IMR-90 (cell line): ENCODE measurements at places on chromosomes 5 and 9. TPM values are rescaled to one million over a fixed set of nuclear protein-coding genes. Genes with fewer than 3 reads are reported as not detected.

ZNF782 gene
- 3.1 and 4.3 TPM in 2 replicates for total RNA-seq

ERAP2 gene
- 18.3 and 21.3 TPM in 2 replicates for total RNA-seq

C9 gene
- total RNA-seq, result not detected in 2 replicates

SPINK4 gene
- total RNA-seq, result not detected in 2 replicates

EDIL3 gene
- total RNA-seq, result 82.8 and 101 TPM in 2 replicates

PCDHGA2 gene
- 3.3 and 3.4 TPM in 2 replicates for total RNA-seq

AK8 gene
- under 0.01 TPM in 2 replicates for total RNA-seq

INSL6 gene
- total RNA-seq, result not detected in 2 replicates

TXNDC8 gene
- not detected in 2 replicates for total RNA-seq

SMC5 gene
- total RNA-seq, result 12.0 and 25.8 TPM in 2 replicates

FOXD4 gene
- 0.18 TPM in 1 of 2 replicates, not detected in the other for total RNA-seq

NUDT12 gene
- 5.9 and 10.0 TPM in 2 replicates for total RNA-seq

ADGRV1 gene
- under 0.01 TPM in 2 replicates for total RNA-seq

DNA sequence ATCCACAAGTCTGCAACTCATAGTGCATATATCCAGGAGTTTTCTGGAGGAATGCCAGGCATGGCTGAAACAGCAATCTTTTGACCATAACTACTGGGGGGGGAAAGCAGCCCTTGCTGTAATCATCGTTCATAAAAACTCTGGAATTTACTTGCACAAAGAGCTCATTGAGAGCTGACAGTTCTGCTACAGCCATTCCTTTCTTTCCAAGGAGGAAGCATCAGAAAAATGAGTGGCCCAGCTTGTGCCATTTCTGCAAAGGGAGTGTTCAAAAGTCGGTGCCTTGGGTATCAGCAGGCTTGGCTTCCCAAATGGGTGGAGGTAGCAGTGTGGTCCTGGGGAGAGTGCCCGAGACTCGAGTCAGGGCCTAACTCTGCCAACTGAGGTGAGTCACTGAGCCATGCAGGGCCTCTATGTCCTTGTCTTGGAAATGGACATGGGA, 101.5 kb downstream of the GCNT1 start:
- peak; percentile 75 for DNase-seq

DNA sequence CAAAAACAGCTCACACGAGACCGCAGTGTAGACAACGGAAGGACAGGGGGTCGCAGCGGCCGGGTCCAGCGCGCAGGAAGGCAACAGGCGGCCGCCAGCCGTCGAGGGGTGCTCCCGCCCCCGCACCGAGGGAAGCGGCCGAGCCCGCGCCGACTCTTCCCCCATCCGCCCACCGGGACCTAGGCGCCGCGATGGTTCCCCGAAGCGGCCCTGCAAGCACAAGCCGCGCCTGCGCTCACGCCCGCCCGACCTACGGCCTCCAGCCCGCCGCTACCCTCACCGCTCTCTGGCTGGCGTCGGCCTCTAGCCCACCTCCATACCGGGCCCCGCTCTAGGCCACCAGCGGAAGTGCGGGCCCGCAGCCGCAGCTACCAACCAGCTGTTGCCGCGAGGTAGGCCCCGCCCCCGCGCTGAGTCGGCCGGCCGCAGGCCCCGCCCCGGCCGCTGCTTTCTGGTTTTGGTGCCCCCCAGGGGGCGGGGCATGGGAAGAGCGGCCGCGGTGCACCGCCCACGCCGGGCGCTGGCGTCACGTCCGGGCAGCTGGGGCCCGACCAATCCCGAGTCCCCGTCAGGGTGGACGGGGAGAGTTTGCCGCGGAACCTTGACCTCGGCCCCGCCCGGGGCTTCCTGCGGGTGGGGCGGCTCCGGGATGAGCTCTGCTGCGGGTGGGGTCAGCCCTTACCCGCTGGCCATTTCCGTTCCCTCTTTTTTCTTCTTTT, at the start of gene SETX:
TSS of gene SETX (minus strand) at position 350 of the 719 bp plus-strand sequence. CDS start 5,558 bp downstream, outside the sequence.
- DNase-seq, result peak; percentile 96

DNA sequence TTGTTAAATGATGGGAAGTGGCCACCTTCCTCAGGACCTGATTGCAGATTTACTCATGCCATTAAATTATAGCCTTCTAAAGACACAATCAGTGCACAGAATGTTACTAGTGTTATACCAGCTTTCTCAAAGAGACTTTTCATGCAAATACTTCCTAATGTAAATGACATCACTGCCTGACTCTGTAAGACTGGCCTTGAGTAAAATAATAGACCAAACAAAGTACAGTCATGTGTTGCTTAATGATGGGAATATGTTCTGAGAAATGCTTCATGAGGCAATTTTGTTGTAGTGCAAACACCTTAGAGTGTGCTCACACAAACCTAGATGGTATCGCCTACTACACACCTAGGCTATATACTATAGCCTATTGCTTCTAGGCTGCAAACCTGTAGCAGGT, 17.0 kb upstream of the C1QTNF3 start:
- DNase-seq, result peak; percentile 28

- peak; percentile 66 for DNase-seq
Measured at GRCh38 chr9:18485714-18486113, 11.8 kb downstream of the ADAMTSL1 start.

- no peak for DNase-seq
Measured at GRCh38 chr5:157342822-157343402, 77.0 kb downstream of the CYFIP2 start.

GRCh38 chr9:34744295-34745221, 34.6 kb upstream of the CCL21 start:
- peak; percentile 58 for DNase-seq

DNA sequence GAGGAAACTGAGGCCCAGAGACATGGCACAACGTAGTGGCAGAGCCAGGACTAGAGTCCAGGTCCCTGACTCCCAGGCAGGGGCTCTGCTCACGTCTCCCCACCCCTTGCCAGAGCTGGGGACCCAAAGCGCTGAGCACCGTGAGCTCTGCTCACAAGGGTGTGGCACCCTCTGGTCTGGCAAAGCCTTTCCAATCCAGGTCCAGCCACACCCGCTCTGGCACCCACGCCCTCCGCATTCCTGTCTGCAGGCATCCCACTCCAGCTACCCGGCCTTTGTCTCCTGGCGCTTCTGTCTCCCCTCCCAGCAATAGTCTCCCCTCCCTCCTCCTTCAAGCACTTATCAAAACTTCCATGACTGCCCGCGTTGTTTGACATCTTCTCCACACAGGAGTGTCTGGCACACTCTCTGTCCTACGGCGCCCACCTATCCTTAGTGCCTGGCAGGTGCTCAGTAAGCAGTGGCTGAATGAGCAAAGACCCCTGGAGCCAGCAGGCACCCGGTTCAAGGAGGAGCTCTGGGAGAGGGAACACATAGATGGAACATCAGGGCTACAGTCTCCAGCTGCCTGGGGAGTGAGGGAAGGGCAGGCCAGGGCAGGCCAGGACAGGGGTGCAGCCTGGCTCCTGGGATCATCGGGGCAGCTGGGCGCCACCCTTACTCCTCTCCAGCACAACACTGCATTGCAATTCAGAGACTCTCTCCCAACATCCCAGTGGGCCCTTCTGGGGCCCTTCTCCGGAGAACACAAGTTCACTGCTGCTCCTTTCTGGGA, 12.0 kb downstream of the HIGD2A start:
- DNase-seq, result no peak

DNA sequence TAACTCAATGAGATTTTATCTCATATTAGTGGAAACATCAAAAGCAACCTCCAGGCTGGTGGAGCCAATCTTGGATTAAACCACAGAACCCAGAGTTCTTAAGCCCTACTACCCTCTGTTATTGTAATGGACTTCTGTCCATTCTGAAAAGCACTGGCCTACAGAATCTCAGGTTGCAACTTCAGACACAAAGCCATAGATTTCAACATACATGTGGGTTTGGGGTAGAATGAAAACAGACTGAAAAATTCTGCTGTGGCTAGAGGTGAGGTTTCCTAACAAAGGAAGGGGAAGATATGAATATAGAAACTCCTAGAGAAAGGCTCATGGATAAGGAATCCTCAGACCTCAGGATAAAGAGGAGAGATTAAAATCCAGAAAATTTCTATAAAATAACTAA, 569.8 kb upstream of the RIOK2 start:
- DNase-seq, result peak; percentile 6

GRCh38 chr9:137719194-137719593, 100.4 kb downstream of the EHMT1 start:
- DNase-seq, result no peak

DNA sequence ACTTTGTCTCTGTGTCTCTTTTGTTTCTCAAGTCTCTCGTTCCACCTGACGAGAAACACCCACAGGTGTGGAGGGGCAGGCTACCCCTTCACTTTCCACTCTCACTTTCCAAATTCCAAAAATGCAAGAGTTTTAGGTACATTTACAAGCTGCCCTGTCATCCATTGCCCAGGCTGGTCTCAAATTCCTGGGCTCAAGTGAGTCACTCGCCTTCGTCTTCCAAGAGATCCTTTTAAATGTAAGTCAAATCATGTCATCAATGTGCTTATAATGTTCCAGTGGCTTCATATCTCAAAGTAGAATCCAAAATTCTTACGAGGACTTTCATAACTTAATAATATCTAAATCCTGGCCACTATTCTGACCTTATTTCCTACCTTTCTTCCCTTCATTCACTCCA, 20.4 kb upstream of the UGCG start:
- no peak for DNase-seq

GRCh38 chr5:110165366-110165765, 475.6 kb downstream of the MAN2A1 start:
- no peak for DNase-seq

DNA sequence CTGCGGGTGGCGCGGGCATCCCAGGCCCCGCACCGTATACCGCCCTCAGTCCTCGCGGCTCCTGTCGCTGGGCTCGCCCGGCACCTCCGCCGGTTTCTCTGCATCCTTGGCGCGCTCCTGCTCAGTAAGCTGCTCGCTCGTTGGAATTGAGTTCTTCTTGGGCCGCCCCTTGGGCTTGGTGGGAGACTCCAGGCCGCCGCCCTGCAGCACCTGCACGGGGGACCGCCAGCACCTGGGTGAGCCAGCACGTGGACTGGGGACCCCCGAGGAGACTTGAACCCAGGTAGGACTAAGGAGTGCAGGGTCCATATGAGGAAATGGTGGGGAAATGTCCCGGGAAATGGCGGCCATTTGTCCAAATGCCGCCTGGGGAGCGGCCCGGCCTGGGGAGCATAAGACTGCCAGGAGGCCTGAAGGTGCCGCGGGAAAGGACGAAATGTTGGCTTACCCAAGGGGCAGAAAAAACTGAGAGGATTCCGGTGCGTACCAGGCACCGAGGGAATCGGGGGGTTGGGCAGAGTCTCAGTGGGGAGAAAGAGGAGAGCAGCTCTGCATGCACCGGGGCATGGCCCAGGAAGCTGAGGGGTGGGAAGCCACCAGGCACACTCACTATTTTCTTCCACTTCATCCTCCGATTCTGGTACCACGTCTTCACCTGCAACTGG, 2.9 kb downstream of the BARX1 start:
- DNase-seq, result no peak

DNA sequence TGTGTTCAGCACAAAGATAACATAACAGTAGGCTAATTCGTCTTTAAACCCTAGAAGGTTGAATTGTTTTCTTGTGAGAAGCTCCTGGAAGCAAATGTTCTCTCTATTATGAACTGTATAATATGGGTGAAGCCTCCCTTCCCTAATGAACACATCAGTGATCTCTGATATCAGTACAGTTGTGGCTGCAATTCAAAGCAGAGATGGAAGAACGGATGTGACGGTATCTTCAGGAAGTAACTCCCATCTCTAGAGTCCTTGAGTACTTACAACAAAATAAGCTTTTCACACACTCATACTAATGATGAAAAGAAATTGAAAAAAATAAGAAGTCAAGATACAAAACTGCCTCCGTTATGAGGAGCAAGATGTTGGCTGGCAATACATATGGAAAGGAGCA, 4.5 kb downstream of the HCN1 start:
- DNase-seq, result no peak

GRCh38 chr5:58872670-58873273, 289.9 kb downstream of the RAB3C start:
- DNase-seq, result no peak

DNA sequence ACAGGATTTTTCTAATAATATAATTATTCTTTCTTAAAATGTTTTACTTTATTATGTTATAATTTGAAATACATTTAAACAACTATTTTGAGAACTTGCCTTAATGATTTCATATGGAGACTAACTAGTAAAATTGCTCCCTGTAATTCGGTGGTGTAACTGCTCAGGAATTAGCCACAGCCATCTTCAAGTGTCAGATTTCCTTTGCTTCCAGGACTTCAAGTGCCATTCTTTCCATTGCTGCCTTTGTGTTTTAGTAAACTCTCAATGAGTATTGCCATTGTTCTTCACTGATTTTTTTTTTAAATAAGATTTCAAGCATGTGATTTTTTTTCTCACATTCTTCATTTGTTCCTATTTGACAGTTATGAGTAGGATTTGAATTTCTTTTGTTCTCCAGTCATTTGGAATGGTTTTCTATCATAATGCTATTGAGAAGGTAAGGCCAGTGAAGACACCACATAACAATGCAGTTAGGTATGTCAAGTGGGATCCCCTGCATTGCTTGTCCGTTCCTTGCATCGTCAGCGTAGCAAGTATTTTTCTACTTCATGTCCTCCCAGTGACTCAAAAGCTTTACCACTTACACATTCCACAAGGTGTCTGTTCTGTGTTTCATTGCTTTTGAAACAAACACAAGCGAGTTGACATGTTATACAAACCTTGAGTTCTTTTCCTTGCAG, 83.7 kb downstream of the LNPEP start:
- DNase-seq, result peak; percentile 34

DNA sequence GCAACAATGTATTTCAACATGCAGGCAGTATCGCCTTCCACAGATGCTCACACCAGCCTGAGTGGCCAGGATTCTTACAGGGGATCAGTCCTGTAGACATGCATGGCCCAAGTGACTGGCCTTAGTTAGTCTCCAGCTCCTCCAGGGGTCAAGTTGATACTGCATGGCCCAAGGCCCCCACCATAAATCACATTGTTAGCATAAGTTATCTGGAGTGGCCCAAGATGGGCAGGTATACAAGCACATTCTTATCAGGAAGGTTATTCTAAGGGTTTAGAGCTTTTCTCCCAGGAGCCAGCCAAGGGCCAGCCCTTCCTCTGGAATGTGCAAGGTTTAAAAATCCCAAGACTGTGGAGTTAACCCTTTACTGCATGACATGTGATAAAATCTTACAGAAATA, 230.9 kb upstream of the NFIL3 start:
- DNase-seq, result no peak
